ENCODE measurements at places on chromosomes 7 and 10. TPM values are rescaled to one million over a fixed set of nuclear protein-coding genes. Genes with fewer than 3 reads are reported as not detected.

GRCh38 chr7:43905209-43905946 lies 1.0 kb downstream of the URGCP start:
- H3K27ac ChIP-seq: peak overlapping the region; percentile 94
- DNase-seq: no peak
- peaks cover 1% of the 10 kb centered on the region for H3K36me3 ChIP-seq
- H3K4me1 ChIP-seq: peaks cover 24% of the 10 kb centered on the region
- no peaks in the 10 kb centered on the region for H3K27me3 ChIP-seq

- no peaks in the 10 kb centered on the region for H3K27me3 ChIP-seq
- DNase-seq: no peak
- no peak overlapping the region for H3K4me3 ChIP-seq
- no peaks in the 10 kb centered on the region for H3K4me1 ChIP-seq
- no peaks in the 10 kb centered on the region for H3K36me3 ChIP-seq
Observed at GRCh38 chr7:154541606-154542005, 461.3 kb downstream of the PAXIP1 start.

- peaks cover 7% of the 10 kb centered on the region for H3K27me3 ChIP-seq
- H3K27ac ChIP-seq: no peak overlapping the region
- no peaks in the 10 kb centered on the region for H3K4me1 ChIP-seq
- no peaks in the 10 kb centered on the region for H3K36me3 ChIP-seq
Observed at GRCh38 chr7:76225379-76225778, 23.7 kb downstream of the SRRM3 start.

DNA sequence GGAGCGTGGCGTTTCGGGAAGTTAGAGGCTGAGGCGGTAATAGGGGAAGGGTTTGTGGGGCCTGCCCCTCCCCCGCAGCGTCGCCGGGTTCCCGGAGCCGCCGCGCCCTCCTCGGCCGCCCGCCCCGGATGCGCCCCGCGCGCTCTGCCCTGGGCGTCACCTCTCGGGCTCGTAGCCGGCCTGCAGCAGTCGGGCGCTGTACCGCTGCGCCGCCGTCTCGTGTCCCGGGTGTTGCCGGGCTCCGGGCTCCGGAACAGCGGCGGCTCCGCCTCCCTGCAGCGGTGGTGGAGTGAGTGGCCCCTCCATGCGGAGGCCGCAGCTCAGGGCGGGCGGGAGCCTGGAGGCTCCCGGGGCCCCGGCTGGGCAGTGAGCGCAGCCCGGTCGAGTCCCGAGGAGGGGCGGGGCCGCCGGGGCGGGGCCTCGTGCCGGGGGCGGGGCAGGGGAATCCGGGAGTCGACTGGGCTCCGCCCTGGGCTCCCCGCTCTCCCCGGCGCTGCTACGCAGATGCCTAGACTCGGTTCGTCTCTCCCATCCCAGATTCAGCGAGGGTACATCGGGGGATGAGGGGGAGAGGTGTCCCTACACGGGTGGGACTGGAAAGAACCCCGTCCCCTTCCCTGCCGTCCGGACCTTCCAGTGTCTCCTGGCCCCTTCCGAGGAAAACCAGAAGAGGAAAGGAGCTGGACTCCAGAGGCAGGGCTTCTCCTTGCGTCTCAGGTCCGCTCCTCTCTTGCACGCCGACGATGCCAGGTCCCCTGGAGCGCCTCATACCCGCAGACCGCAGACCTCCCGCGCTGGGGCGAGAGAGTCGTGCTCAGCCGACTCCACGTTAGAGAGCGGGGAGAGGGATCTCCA lies at the start of gene IMPDH1:
Gene IMPDH1 (minus strand): TSS at position 387 of the 855 bp plus-strand sequence. CDS start 81 bp downstream, at position 306.
- DNase-seq: peak; percentile 87
- H3K36me3 ChIP-seq: peaks cover 2% of the 10 kb centered on the region
- H3K4me3 ChIP-seq: peak within 1 kb of the TSS; percentile 88
- peaks cover 29% of the 10 kb centered on the region for H3K4me1 ChIP-seq
- H3K27ac ChIP-seq: peak within 1 kb of the TSS; percentile 77

DNA sequence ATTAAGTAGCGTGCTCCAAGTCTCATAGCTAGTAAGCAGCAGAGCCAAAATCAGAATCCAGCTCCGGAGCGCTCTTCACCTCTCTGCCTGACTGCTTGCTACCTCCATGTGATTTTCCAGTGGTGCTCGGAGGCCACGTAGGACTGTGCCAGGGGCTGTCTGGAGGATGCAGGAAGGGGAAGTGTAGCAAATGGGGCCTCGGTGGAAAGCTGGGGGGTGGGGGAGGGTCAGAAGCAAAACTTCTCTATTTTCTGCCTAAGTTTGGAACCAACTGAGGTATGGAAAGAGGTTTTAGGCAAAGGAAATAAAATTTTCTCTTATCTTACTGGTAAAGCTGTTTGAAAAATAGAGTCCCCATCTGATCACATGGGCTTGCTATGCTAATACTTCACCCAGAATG lies 108.7 kb downstream of the TBXAS1 start:
- DNase-seq: no peak
- H3K36me3 ChIP-seq: no peaks in the 10 kb centered on the region
- H3K27ac ChIP-seq: no peak overlapping the region
- H3K4me1 ChIP-seq: peaks cover 17% of the 10 kb centered on the region
- no peak overlapping the region for H3K4me3 ChIP-seq
- peaks cover 3% of the 10 kb centered on the region for H3K27me3 ChIP-seq

DNA sequence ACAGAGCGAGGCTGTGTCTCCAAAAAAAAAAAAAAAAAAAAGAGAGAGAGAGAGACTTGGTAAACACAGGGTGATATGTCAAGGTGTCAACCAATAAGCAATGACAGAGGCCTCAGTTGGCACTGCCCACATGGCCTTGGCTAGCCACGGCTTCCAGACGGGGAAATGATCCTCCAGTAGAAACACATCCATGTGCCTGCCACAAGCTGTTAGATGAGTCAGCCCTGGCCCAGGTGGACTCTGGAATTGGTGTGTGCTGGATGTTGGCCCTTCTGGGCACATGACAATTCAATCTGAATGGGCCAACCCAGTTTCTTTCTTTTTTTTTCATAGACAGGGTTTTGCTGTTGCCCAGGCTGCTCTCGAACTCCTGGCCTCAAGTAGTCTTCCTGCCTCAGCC lies 13.7 kb downstream of the RFC2 start:
- no peak for DNase-seq
- H3K4me1 ChIP-seq: peaks cover 32% of the 10 kb centered on the region
- H3K4me3 ChIP-seq: no peak overlapping the region
- no peaks in the 10 kb centered on the region for H3K27me3 ChIP-seq
- peaks cover 64% of the 10 kb centered on the region for H3K36me3 ChIP-seq

DNA sequence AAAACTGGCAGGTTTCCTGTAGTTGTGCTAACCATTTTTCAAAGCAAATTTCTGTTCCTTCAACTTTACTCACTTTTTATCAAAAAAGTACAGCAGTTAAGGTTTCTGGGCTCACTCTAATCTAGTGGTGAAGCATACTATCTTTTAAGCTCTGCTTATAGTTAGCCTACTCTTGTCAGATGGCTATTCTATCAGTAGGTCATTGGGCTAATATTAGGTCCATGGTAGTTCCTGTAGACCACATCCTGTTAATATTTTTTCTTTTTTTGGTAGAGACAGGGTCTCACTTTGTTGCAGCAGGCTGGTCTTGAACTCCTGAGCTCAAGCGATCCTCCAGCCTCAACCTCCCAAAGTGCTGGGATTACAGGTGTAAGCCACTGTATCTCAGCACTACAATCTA lies 27.9 kb upstream of the NRCAM start:
- H3K4me1 ChIP-seq: no peaks in the 10 kb centered on the region
- H3K27ac ChIP-seq: no peak overlapping the region
- H3K4me3 ChIP-seq: no peak overlapping the region
- DNase-seq: no peak
- no peaks in the 10 kb centered on the region for H3K27me3 ChIP-seq

DNA sequence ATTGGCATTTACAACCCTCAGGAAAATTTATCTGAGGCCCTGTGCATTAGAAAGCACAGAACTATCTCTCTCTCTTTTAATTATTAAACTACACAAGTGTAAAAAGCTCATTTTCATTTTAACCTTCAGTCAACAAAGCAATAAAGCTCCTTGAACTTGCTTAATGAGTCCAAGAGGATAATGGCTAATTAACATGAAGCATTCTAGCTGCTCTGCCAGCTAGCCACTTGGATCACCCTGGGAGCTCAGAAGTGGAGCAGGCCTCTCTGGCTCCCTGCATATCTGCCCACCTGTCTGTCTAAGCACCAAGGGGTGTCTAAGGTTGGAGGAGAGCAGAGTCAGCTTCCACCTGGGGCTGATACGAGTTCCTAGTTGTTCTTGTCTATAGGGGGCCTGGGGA lies 56.0 kb upstream of the SLC35G1 start:
- no peaks in the 10 kb centered on the region for H3K4me1 ChIP-seq
- no peaks in the 10 kb centered on the region for H3K27me3 ChIP-seq
- H3K36me3 ChIP-seq: no peaks in the 10 kb centered on the region
- no peak overlapping the region for H3K4me3 ChIP-seq

DNA sequence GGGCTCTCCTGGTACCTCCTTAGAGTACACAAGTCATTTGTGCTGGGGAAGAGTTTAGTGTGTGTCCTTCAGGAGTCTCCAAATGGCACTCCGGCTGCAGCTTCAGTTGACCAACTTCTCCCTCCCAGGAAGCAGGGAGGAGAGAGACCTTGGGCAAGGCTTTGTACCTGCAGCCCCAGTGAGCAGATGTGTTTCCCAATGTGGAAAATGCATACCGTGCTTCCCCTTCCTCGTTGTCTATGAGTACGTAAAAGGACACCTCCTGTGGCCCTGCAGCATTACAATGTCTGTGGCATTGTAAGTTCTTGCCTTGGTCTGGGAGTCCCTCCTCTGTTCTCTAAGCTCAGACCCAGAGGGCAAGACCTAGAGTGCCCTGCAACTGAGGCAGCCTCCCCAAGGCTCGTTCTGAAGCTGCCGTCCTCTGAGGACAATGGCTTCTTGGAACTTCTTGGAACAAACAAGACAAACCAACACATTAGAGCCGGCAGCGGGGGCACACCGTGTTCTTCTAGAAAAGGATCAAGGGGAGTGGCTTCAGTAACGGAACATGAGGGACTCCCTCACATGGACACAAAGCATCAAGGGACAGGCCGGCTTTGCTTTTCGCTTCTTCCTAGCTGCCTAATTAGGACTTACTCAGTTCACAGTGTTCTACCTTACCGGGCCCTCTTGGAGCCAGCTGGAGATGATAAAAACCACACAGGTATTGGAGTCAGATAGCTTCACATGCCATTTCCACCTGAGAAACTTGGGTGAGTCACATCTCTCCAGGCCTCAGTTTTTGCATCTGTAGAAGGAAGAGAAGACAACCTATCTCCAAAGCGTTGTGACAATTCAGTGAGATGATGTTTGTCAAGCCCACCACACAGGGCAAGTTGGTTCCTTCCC lies 20.9 kb upstream of the PPA1 start:
- no peak overlapping the region for H3K27ac ChIP-seq
- H3K4me1 ChIP-seq: peaks cover 10% of the 10 kb centered on the region
- H3K4me3 ChIP-seq: no peak overlapping the region
- no peaks in the 10 kb centered on the region for H3K36me3 ChIP-seq

DNA sequence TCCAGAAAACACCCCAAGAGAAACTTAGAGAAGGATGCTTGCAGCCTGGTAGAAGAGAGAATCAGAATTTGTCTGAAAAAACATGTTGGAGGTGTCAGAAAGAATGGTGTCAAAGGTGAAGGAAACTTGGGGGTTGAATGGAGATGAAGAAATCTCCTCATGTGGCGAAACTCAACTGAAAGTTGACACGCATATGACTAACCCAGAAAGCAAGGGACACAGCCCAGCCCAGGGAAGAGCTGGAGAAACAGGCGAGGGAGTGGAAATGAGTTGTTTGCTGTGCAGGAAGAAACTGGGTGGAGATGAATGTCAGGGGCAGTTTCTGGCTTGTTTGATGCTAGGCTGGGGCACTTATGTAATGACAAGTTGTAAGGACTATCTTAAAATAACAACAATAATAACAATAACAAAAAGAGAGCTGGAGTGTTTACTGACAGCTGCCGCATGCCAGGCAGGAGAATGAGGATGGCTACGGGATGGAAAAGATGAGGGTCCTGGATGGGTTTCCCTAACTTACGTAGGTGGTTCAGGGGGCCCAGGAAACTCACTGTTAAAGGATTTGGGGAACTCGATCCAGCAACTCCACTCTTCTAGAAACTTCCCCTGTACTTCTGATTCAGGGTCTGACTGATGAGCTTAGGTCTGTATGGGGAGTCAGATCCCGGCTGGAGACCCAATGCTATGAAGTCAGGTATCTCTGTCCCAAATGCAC lies 57.4 kb downstream of the MAP3K8 start:
- peaks cover 76% of the 10 kb centered on the region for H3K4me1 ChIP-seq
- H3K27me3 ChIP-seq: peaks cover 3% of the 10 kb centered on the region
- H3K27ac ChIP-seq: peak overlapping the region; percentile 0
- H3K4me3 ChIP-seq: no peak overlapping the region

- H3K27me3 ChIP-seq: peaks cover 49% of the 10 kb centered on the region
- no peak overlapping the region for H3K4me3 ChIP-seq
- H3K4me1 ChIP-seq: peaks cover 12% of the 10 kb centered on the region
Observed at GRCh38 chr7:155814316-155815276, 2.3 kb upstream of the SHH start.

DNA sequence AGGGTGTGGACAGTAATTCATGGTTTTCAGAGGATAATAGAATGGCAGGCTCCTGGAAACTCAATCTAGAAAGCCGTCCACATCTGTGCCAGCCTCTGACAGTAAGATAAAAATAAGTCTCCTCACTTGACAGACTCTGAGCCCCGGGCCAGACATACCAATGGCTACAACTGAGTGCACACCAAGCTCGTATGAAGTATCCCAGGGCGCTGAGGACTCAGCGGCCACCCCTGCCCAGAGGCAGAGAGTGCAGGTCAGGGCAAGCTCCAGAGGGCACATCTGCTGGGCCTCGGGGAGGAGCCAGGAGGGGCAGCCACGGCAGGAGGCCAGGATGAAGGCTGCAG lies 262.8 kb upstream of the TCERG1L start:
- no peak overlapping the region for H3K4me3 ChIP-seq
- H3K27ac ChIP-seq: no peak overlapping the region
- no peak for DNase-seq
- no peaks in the 10 kb centered on the region for H3K27me3 ChIP-seq
- H3K4me1 ChIP-seq: no peaks in the 10 kb centered on the region
- H3K36me3 ChIP-seq: no peaks in the 10 kb centered on the region

- no peak for DNase-seq
- peaks cover 9% of the 10 kb centered on the region for H3K27me3 ChIP-seq
- no peaks in the 10 kb centered on the region for H3K4me1 ChIP-seq
- H3K36me3 ChIP-seq: no peaks in the 10 kb centered on the region
- H3K27ac ChIP-seq: no peak overlapping the region
Observed at GRCh38 chr10:131652438-131653139, 248.2 kb upstream of the PPP2R2D start.

- H3K4me3 ChIP-seq: peak overlapping the region; percentile 75
- H3K4me1 ChIP-seq: peaks cover 31% of the 10 kb centered on the region
- DNase-seq: no peak
- H3K27ac ChIP-seq: peak overlapping the region; percentile 88
Observed at GRCh38 chr7:149191851-149192250, 3.5 kb upstream of the ZNF282 start.

The SLC26A5 gene
- not detected for total RNA-seq

The TFEC gene
- total RNA-seq: 0.47 TPM

The TMEM176B gene
- total RNA-seq: not detected

The FGL2 gene
- 1.6 TPM for total RNA-seq

The PNLIPRP3 gene
- not detected for total RNA-seq

Data from activated CD8-positive, alpha-beta T cell treated with anti-CD3 and anti-CD28 coated beads, Interleukin-2, amount 10 ng/mL, durations not matched to agents 7 days and 5 days (primary cell).